ENCODE measurements at places on chromosomes 12 and 14.

DNA sequence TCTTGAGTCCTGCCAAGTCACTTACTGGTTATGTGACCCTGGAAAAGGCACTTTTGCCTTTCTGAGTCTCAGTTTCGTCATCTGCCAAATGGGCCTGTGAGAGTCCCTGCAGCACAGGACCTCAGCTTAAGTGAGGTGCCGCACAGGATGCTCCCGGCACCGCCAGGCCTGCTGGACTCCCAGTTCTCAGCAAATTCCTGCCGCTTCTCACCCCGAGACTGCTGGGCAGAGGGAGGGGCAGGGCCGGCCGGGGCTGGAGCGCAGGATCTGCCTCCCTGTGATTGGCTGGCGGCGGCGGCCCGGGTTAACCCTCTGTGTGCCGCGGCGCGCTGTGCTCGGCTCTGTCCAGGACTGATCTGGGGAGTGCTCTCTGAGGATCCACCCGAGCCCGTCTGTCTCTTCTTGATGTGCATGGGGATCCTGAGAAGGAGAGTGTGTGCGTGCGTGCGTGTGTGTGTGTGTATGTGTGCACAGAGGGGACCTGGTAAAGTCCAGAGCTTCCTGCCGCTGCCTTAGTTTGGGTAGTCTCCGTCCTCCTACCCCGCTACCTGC is 8.6 kb downstream of the SETD1B start:
- no peaks in the 10 kb centered on the region for H3K27me3 ChIP-seq
- peaks cover 19% of the 10 kb centered on the region for H3K36me3 ChIP-seq
- peak overlapping the region; percentile 86 for H3K27ac ChIP-seq

DNA sequence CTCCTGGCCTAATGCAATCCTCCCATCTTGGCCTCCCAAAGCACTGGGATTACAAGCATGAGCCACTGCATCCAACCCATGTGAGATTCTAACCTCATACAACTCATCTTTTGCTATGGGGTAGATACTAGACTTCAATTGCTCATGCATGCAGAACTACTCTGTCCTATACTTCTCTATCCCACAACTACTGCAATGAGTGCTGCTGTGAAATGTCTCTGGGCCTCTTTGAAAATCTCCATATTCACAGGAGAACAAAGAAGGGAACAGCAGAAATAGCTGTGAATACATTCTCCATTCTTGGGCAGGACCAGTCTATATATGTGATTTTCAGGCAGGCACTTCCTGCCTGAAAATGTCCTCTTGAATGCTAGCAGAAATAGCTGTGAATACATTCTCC is 220.7 kb upstream of the GRIP1 start:
- H3K27ac ChIP-seq: 0 out of 2 replicates have a peak overlapping the region, but pooled peaks have one; percentile 21
- no peaks in the 10 kb centered on the region for H3K36me3 ChIP-seq
- H3K4me3 ChIP-seq: no peak overlapping the region
- H3K27me3 ChIP-seq: no peaks in the 10 kb centered on the region
- peaks cover 36% of the 10 kb centered on the region for H3K4me1 ChIP-seq
- no peak for DNase-seq

DNA sequence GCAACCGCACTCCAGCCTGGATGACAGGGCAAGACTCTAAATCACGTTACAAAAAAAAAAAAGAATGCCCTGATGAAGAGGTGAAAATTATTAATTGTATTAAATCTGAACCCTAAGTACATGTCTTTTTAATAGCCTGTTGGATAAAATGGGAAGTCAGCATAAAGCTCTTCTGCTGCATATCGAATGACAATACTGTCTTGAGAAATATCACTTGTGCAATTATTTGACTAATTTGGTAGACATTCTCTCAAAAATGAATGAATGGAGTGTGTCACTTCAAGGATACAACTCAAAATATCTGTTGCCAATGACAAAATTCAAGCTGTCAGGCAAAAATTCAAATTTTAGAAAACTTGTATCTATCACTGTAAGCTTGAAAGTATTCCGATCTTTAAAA is 38.9 kb downstream of the DNAI7 start:
- no peak overlapping the region for H3K4me3 ChIP-seq
- no peak for DNase-seq
- no peak overlapping the region for H3K27ac ChIP-seq
- peaks cover 26% of the 10 kb centered on the region for H3K4me1 ChIP-seq
- no peaks in the 10 kb centered on the region for H3K36me3 ChIP-seq
- no peaks in the 10 kb centered on the region for H3K27me3 ChIP-seq

- H3K27ac ChIP-seq: no peak overlapping the region
- H3K4me1 ChIP-seq: peaks cover 16% of the 10 kb centered on the region
- H3K36me3 ChIP-seq: peaks cover 22% of the 10 kb centered on the region
- no peak overlapping the region for H3K4me3 ChIP-seq
- peaks cover 13% of the 10 kb centered on the region for H3K27me3 ChIP-seq
Measured at GRCh38 chr12:124217508-124218242, 77.2 kb upstream of the RFLNA start.

- H3K4me1 ChIP-seq: no peaks in the 10 kb centered on the region
- H3K36me3 ChIP-seq: peaks cover 18% of the 10 kb centered on the region
- no peak overlapping the region for H3K27ac ChIP-seq
- DNase-seq: no peak
Measured at GRCh38 chr12:29425722-29426121, 44.8 kb upstream of the ERGIC2 start.

- DNase-seq: no peak
- no peak overlapping the region for H3K4me3 ChIP-seq
- peaks cover 3% of the 10 kb centered on the region for H3K27me3 ChIP-seq
- H3K36me3 ChIP-seq: no peaks in the 10 kb centered on the region
- peaks cover 10% of the 10 kb centered on the region for H3K4me1 ChIP-seq
Measured at GRCh38 chr14:70888681-70889175, 18.5 kb upstream of the PCNX1 start.

- no peaks in the 10 kb centered on the region for H3K4me1 ChIP-seq
- peaks cover 59% of the 10 kb centered on the region for H3K36me3 ChIP-seq
- no peak overlapping the region for H3K27ac ChIP-seq
- peaks cover 4% of the 10 kb centered on the region for H3K27me3 ChIP-seq
- H3K4me3 ChIP-seq: no peak overlapping the region
- no peak for DNase-seq
Measured at GRCh38 chr12:61291647-61292046, 968.6 kb upstream of the USP15 start.

- no peaks in the 10 kb centered on the region for H3K27me3 ChIP-seq
- no peak for DNase-seq
- H3K27ac ChIP-seq: no peak overlapping the region
Measured at GRCh38 chr12:47356129-47356700, 276.5 kb upstream of the AMIGO2 start.

DNA sequence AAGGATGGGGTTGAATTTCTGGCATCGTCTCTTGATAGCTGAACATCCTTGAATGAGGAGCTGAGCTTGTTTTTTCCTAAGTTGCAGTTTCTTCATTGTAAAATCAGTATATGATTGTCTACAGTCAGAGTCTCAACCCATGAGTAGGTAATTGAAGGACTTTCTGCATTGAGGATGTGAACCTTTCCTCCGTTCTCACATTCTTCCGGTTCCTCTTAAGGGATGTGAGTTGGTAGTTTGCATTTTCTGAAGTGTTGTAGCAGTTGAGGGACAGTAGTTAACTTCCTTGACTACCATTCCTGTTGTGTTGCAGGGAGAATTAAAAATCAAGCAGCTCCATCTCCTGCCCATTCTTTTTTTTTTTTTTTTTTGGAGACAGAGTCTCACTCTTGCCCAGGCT is 19.1 kb downstream of the TPCN1 start:
- H3K4me3 ChIP-seq: no peak overlapping the region
- peaks cover 29% of the 10 kb centered on the region for H3K36me3 ChIP-seq
- H3K27me3 ChIP-seq: no peaks in the 10 kb centered on the region
- peaks cover 40% of the 10 kb centered on the region for H3K4me1 ChIP-seq
- H3K27ac ChIP-seq: peak overlapping the region; percentile 64

GRCh38 chr12:71124835-71125460 is 32.9 kb downstream of the TSPAN8 start:
- no peak overlapping the region for H3K4me3 ChIP-seq
- peaks cover 18% of the 10 kb centered on the region for H3K4me1 ChIP-seq
- no peak for DNase-seq
- no peaks in the 10 kb centered on the region for H3K36me3 ChIP-seq

GRCh38 chr12:67088401-67089118 is 180.6 kb upstream of the CAND1 start:
- H3K36me3 ChIP-seq: no peaks in the 10 kb centered on the region
- H3K27me3 ChIP-seq: no peaks in the 10 kb centered on the region
- peaks cover 6% of the 10 kb centered on the region for H3K4me1 ChIP-seq
- no peak for DNase-seq

DNA sequence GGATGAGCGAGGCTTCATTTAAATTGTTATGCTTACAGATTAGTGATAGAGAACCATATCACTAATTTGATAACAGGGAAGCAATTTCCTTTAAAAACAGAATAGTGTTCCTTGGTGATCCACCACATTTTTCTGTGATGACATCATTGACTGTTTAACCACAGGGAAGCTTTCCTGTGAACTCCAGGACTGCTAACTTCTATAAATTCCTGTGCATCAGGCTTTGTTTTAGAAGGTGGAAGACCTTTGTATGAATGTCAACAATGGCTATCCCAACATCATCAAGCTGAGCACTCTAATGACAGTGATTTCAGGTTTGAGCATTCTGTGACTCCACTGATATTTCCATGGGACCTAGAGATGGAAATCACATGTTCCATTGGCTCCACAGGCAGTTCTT is 177.1 kb downstream of the RMST start:
- H3K4me1 ChIP-seq: peaks cover 29% of the 10 kb centered on the region
- no peaks in the 10 kb centered on the region for H3K27me3 ChIP-seq
- H3K4me3 ChIP-seq: no peak overlapping the region
- H3K27ac ChIP-seq: no peak overlapping the region
- no peak for DNase-seq

GRCh38 chr12:85796001-85796400 is 40.2 kb downstream of the RASSF9 start:
- no peaks in the 10 kb centered on the region for H3K27me3 ChIP-seq
- H3K36me3 ChIP-seq: no peaks in the 10 kb centered on the region
- no peak overlapping the region for H3K4me3 ChIP-seq
- DNase-seq: no peak

GRCh38 chr14:49876563-49877127 is 16.2 kb upstream of the ARF6 start:
- H3K27me3 ChIP-seq: 0 out of 2 replicates have a peak, but pooled peaks cover 3% of the 10 kb centered on the region
- H3K4me1 ChIP-seq: peaks cover 13% of the 10 kb centered on the region
- no peaks in the 10 kb centered on the region for H3K36me3 ChIP-seq
- no peak for DNase-seq

DNA sequence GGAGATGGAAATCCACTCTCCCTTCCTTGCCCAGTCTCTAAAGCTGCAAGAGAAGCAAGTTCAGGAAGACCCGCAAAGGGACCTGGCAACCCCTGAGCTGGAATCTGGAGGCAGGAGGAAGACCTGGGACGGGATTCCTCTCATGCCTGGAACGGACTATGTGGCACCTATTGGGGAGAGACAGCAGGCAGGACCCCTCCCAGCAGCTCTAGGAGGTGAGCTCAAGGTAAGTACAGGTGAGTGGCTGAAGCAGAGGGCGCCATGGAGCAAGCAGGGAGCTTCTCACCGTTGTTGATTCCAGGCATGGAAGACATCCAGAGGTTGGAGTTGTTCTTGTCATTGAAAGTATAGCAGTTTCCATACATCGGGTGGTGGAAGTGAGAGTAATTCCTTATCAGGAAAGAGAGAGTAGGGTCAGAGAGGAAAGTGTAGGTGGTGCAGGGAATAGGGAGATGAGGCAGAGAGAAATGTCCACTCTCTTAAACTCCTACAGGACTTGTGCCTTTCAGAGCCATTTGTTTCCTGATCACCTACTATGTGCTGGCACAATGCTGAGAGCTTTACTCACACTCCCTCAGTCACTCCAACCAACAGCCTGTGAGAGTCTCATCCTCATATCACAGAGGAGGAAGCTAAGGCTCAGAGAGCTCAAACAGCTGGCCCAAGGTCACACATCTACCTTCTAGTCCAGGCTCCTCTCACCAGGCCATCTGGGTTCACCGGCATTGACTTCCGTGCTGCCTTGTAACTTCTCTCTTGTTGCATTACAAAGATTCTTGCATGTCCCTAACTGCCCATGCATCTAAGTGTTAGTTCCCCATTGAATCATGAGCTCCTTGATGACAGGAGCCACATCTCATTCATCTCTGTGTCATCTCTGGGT is 13.9 kb upstream of the TNFRSF1A start:
- DNase-seq: peak; percentile 73
- H3K36me3 ChIP-seq: peaks cover 50% of the 10 kb centered on the region
- peak overlapping the region; percentile 34 for H3K27ac ChIP-seq
- no peak overlapping the region for H3K4me3 ChIP-seq
- H3K4me1 ChIP-seq: peaks cover 25% of the 10 kb centered on the region

- peaks cover 50% of the 10 kb centered on the region for H3K36me3 ChIP-seq
- no peak overlapping the region for H3K27ac ChIP-seq
- no peak overlapping the region for H3K4me3 ChIP-seq
- peaks cover 5% of the 10 kb centered on the region for H3K4me1 ChIP-seq
- DNase-seq: no peak
- H3K27me3 ChIP-seq: no peaks in the 10 kb centered on the region
Measured at GRCh38 chr12:97194546-97194945, 268.1 kb upstream of the RMST start.

DNA sequence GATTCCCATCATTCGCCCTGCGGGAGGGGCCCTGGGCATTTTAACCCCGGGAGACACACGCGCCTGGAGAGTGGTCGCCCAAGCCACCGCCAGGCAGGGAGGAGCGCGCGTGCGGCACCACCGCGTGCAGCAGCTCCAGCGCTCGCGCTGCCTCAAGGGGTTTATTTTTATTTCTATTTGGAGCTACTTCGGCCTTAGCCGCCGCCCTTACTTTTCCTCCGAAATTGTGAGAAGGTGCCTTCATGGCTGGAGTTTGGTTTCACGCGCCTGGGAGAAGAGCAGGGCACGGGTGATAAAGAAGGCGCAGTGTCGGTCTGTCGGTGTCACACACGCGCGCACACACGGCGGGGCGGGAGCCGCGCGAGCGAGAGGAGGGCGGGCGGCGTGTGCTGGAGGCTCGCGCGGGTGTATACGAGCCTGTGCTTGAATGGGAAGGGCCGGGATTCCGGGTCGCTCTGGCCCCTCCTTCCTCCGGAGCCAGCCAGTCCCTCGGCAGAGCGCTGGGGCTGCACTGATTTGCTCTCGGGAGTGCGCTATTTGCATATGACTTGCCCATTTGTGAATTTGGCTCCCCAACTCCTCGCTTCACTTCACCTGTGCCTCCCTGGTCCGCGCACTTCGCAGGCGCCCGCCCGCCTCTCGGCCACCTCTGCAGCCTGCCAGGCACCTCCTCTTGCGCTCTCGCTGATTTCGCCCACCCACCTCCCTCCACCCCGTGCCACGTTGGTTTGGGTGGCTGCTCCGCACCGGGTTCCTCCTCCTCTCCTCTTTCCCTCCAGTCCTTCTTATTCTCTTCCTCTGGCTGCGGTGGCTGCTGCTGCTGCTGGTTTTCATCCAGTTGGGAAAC is 932.3 kb downstream of the DIO2 start:
- no peak overlapping the region for H3K27ac ChIP-seq
- peaks cover 67% of the 10 kb centered on the region for H3K27me3 ChIP-seq
- peak; percentile 85 for DNase-seq
- 0 out of 2 replicates have a peak, but pooled peaks cover 2% of the 10 kb centered on the region for H3K36me3 ChIP-seq

DNA sequence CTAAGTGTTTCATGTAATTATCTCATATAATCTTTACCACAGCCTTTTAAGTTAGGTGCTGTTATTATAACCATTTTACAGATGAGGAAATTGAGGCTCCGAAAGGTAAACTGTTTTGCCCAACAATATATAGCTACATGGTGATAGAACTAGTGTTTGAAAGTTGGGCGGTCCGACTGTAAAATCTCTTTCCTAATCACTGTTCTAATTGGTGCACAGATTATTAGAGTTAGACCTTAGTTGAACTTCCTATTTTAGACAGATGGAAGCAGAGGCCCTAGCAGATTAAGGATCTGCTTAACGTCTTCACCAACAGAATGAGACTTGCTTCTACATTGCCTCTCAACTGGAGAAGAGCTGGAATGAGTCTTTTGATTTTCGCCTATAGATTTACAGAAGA is 30.0 kb upstream of the DUSP6 start:
- DNase-seq: no peak
- no peak overlapping the region for H3K27ac ChIP-seq
- H3K4me1 ChIP-seq: peaks cover 58% of the 10 kb centered on the region

GRCh38 chr12:96197503-96198272 is 3.5 kb downstream of the ELK3 start:
- no peaks in the 10 kb centered on the region for H3K36me3 ChIP-seq
- peaks cover 3% of the 10 kb centered on the region for H3K27me3 ChIP-seq
- no peak overlapping the region for H3K27ac ChIP-seq
